Naive thymus-derived CD8-positive, alpha-beta T cell (primary cell): ENCODE measurements at places on chromosomes 16 and 17. TPM values are rescaled to one million over a fixed set of nuclear protein-coding genes. Genes with fewer than 3 reads are reported as not detected.

- H3K4me3 ChIP-seq = peak overlapping the region; percentile 92
- DNase-seq = no peak
- H3K4me1 ChIP-seq = peaks cover 25% of the 10 kb centered on the region
- H3K36me3 ChIP-seq = no peaks in the 10 kb centered on the region
- peak overlapping the region; percentile 86 for H3K27ac ChIP-seq
These were observed 229.6 kb downstream of the MRTFB start for GRCh38 chr16:14300705-14301168.

DNA sequence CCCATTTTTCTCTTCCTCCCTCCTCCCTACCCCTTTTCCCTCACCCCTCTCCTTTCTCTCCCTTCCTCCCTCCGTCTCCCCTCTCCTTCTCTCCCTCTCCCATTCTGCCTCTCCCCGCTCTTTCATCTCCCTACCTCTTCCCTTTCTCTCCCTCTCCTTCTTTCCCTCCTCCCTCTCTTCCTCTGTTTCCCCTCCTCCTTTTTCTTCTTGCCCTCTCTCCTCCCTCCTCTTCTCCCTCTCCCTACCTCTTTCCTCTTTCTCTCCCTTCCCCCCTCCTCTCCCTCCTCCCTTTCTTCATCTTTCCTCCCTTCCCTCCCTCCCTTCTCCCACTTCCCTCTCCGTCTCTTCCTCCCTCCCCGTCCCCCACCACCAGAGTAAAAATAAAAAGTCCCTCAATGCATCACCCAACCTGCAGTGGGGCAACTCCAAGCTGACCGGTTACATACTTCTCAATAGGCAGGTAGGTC is 10.4 kb downstream of the CHD9NB start:
- peaks cover 2% of the 10 kb centered on the region for H3K27me3 ChIP-seq
- H3K4me3 ChIP-seq = no peak overlapping the region
- peaks cover 3% of the 10 kb centered on the region for H3K4me1 ChIP-seq
- H3K27ac ChIP-seq = no peak overlapping the region
- no peak for DNase-seq
- no peaks in the 10 kb centered on the region for H3K36me3 ChIP-seq

DNA sequence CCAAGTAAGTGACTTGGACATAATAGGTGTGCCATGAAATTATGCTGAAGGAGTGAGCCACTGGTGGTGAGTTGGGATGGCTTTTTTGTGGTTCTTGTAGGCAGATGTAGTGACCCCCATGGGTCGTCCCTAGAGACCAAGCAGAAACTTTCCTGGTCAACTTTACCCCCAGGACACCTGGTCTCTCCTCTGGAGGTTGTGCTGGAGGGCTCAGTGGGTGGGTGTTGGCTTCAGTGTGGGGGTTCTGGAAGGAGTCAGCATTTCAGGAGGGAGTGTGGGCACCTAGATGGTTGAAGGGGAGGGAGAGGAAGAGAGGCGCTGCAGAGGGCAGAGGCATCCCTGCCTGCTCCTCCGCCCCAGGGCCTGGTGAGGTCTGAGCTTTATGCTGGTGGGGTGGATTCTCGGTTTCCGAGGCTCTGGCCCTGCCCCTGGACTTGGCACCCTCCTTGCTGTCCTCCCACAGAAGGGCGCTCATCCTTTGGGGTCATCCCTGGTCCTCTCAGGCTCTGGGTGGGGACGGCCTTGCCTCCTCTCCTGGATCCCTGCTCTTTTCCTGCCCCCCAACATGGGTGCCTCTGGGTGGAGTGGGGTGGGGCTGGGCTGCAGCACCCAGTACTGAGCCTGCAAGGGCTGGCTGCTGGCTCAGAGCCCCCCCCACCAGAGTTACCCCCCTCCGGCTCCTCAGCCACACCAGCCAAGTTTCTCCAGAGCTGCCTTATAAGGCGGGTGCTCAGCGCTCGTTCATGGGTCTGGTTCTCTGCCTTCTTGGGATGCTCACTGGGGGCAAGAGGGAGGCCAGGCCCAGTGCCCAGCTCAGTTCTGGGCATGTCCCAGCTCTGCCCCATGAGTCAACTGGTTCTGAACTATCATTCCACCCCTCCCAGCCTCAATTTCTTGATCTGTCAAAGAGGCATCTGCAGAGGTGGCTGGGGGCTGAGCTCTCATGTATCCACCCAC is 266.8 kb downstream of the SEC14L1 start:
- peak overlapping the region; percentile 99 for H3K27ac ChIP-seq
- H3K4me3 ChIP-seq = peak overlapping the region; percentile 92
- no peak for DNase-seq
- H3K36me3 ChIP-seq = no peaks in the 10 kb centered on the region
- no peaks in the 10 kb centered on the region for H3K27me3 ChIP-seq

- peaks cover 83% of the 10 kb centered on the region for H3K36me3 ChIP-seq
- H3K4me3 ChIP-seq = no peak overlapping the region
- no peak for DNase-seq
- H3K27ac ChIP-seq = no peak overlapping the region
These were observed 58.8 kb downstream of the AP2B1 start for GRCh38 chr17:35645923-35646322.

DNA sequence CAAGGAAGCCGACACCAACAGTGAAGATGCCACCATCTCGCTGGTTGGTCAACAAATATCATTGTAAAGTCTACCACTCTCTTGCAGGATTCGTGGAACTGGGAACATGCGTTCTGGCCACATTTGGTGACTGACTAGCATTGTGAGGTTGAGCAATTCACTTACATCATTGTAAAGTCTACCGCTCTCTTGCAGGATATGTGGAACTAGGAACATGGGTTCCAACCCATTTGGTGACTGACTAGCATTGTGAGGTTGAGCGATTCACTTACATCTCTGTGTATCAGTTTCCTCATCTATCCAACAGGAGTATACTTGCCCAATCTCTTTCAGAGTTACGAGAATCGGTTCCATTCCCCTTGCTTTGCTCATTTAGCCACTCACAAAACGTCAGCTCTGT is 42.6 kb upstream of the RPH3AL start:
- peaks cover 3% of the 10 kb centered on the region for H3K4me1 ChIP-seq
- no peak for DNase-seq

DNA sequence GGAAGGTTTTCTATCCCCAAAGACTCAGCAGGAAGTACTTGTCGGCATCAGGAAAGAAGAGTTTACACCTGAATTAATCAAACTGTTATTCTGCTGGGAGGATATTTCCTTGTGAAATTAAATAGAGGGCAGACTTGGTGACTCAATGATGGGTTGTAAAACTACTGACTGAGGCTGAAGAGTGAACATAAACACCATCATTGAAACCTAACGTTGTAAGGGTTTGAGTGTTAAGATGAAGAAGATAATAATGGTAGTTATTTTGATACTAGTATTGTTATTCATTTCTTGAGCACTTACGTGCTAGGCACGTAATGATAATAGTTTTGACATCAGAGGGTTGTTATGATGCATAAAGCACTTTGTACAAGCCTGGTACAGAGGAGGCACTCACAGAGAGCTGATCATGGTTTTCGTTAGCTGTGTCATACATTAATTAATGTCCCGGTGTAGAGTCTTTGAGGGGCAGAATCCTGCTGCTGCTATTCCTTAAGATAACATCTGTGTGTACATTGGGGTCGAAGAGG is 64.2 kb upstream of the CACNG3 start:
- no peak overlapping the region for H3K27ac ChIP-seq
- no peaks in the 10 kb centered on the region for H3K27me3 ChIP-seq
- peaks cover 5% of the 10 kb centered on the region for H3K36me3 ChIP-seq
- no peak for DNase-seq

GRCh38 chr17:45310380-45311324 is 6.2 kb downstream of the MAP3K14 start:
- H3K27ac ChIP-seq = peak overlapping the region; percentile 98
- H3K36me3 ChIP-seq = peaks cover 34% of the 10 kb centered on the region
- no peak for DNase-seq
- H3K27me3 ChIP-seq = no peaks in the 10 kb centered on the region

DNA sequence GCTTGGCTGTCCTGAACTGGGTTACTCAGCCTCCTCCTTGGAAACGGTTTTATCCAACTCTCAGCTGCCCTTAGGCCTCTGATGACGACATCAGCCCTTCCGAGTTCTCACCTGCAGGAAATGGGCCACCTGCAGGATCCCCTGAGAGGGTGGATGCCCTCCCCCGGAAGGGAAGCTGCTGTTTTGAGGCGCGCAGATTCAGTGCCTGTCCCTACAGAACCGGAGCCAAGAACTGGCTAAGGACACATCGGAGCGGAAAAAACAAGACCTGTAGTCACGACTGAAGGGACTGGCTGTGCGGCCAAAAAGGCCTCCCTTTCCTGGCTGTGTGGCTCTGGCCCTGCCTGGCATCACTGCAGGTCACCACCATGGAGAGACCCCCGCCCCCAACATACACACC is 11.7 kb upstream of the C16orf95 start:
- no peaks in the 10 kb centered on the region for H3K36me3 ChIP-seq
- H3K27ac ChIP-seq = no peak overlapping the region
- peaks cover 6% of the 10 kb centered on the region for H3K4me1 ChIP-seq
- no peak for DNase-seq

Gene SP2
- total RNA-seq = 31.6 TPM

- H3K4me1 ChIP-seq = no peaks in the 10 kb centered on the region
- peaks cover 22% of the 10 kb centered on the region for H3K27me3 ChIP-seq
- H3K4me3 ChIP-seq = no peak overlapping the region
These were observed 7.5 kb downstream of the ABCC3 start for GRCh38 chr17:50642071-50642721.

Gene FOXC2
- total RNA-seq = not detected

GRCh38 chr17:12231355-12231682 is 210.6 kb downstream of the MAP2K4 start:
- DNase-seq = no peak
- H3K36me3 ChIP-seq = no peaks in the 10 kb centered on the region
- H3K27me3 ChIP-seq = peaks cover 12% of the 10 kb centered on the region
- H3K4me3 ChIP-seq = no peak overlapping the region
- H3K4me1 ChIP-seq = no peaks in the 10 kb centered on the region

GRCh38 chr17:72466199-72466598 is 345.4 kb downstream of the SOX9 start:
- no peak overlapping the region for H3K4me3 ChIP-seq
- H3K27me3 ChIP-seq = no peaks in the 10 kb centered on the region
- no peak for DNase-seq
- H3K36me3 ChIP-seq = no peaks in the 10 kb centered on the region

GRCh38 chr17:51869387-51869786 is 289.1 kb downstream of the CA10 start:
- H3K4me3 ChIP-seq = no peak overlapping the region
- H3K27ac ChIP-seq = no peak overlapping the region
- H3K27me3 ChIP-seq = no peaks in the 10 kb centered on the region
- no peaks in the 10 kb centered on the region for H3K4me1 ChIP-seq
- no peak for DNase-seq

DNA sequence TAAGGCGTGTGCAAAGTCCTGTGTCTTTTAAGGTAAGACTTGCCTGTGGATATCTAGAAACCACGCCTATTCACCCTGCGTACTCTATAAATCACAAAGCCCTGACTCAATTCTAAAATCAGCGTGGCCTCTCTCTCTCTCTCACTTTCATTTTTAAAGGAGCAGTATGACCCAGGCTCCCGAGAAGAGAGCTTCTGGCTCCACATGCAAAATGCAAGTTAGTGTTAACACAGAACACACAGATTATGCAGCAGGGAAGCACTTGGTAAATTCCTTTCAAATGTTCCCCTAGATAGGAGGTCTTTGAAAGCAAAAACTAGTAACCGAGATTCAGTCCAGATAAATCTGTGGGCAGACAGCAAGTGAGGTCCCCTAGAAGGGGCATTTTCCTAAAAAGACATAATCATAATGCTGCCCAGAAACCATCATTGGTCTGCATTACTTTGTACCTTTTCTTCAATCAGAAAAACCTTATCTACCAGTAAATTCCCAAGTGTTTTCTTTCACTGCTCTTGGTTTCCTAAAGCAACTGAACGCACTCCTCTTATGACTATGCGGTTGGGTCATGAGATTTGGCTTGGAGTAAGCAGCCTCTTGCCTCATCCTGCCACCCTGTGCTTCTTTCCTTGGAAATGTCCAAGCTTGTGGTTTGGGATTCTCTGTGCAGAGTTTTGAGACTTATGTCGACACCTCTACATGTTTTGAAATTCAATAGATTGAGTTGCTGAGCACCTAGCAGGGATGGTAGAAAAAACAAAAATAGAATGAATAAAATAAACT is 31.7 kb upstream of the KCNJ2 start:
- H3K36me3 ChIP-seq = no peaks in the 10 kb centered on the region
- no peaks in the 10 kb centered on the region for H3K27me3 ChIP-seq
- peak overlapping the region; percentile 82 for H3K4me3 ChIP-seq
- DNase-seq = no peak

DNA sequence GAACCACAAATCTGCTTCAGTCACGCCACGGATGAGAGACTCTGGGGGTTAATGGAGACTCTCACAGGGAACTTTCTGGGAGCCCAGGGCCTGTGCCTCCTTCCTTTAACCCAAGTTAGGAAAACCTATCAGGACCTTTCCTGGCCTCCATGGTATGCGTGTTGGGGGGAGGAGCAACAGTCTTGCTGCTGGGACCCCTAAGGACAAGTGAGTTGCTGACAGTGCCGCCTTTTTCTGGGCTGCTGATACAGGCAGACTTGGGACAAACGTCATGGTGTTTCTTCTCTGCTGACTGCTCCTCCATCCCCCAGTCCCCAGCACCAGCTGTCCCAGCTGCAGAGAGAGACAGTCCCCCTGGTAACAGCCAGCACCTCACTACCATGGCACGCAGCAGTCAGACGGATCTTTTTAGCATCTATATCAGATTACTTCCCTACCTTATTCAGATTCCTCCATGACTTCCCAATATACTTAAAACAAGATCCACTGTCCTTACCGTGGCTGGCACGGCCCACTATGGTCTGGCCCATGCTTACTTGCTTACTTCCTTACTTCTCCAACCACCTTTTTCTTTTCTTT is 6.5 kb downstream of the DPEP2NB start:
- H3K27me3 ChIP-seq = no peaks in the 10 kb centered on the region
- H3K4me1 ChIP-seq = peaks cover 31% of the 10 kb centered on the region
- H3K4me3 ChIP-seq = no peak overlapping the region
- no peak overlapping the region for H3K27ac ChIP-seq

Gene CBX8
- total RNA-seq = 2.0 TPM

GRCh38 chr17:41178341-41178740 is 320 bp upstream of the KRTAP4-2 start:
- no peaks in the 10 kb centered on the region for H3K36me3 ChIP-seq
- H3K4me3 ChIP-seq = no peak overlapping the region
- no peaks in the 10 kb centered on the region for H3K27me3 ChIP-seq
- peaks cover 27% of the 10 kb centered on the region for H3K4me1 ChIP-seq

- no peaks in the 10 kb centered on the region for H3K4me1 ChIP-seq
- H3K4me3 ChIP-seq = no peak overlapping the region
- peaks cover 36% of the 10 kb centered on the region for H3K27me3 ChIP-seq
- no peak for DNase-seq
- H3K36me3 ChIP-seq = peaks cover 4% of the 10 kb centered on the region
- H3K27ac ChIP-seq = no peak overlapping the region
These were observed 849.8 kb upstream of the RBFOX1 start for GRCh38 chr16:6482696-6483468.

GRCh38 chr16:4933871-4934395 is 3.0 kb downstream of the PPL start:
- no peaks in the 10 kb centered on the region for H3K36me3 ChIP-seq
- no peak overlapping the region for H3K4me3 ChIP-seq
- DNase-seq = no peak

DNA sequence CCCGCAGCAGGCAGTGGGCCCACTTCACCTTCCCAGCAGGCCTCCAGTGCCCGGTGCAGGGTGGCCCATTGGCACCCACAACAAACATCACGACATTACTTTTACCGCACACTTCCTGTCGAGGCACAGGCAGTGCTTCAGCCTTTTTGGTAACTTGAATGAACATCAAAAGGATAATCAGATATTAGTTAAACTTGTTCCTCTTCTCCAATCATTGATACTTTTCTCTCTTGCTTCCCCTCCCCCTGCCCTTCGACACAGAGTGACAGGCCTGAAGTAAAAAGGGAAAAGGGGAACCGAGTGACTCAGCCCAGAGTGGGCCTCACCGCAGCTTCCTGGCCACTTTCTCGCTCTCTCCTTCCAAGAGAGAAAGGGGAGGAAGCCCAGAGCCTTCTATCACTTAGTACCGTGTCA is 507.0 kb downstream of the MAF start:
- H3K36me3 ChIP-seq = no peaks in the 10 kb centered on the region
- DNase-seq = peak; percentile 2
- no peaks in the 10 kb centered on the region for H3K27me3 ChIP-seq
- peak overlapping the region; percentile 68 for H3K4me3 ChIP-seq

Gene B4GALNT2
- total RNA-seq = not detected
